ENCODE measurements at places on chromosomes 12 and 14.

GRCh38 chr12:25552681-25553080 is 402 bp downstream of the LMNTD1 start:
- DNase-seq = no peak

GRCh38 chr14:78358591-78358990 is 188.4 kb downstream of the NRXN3 start:
- no peak for DNase-seq

- peak; percentile 80 for DNase-seq
These were observed 186.6 kb upstream of the OTX2 start for GRCh38 chr14:56996721-56997399.

DNA sequence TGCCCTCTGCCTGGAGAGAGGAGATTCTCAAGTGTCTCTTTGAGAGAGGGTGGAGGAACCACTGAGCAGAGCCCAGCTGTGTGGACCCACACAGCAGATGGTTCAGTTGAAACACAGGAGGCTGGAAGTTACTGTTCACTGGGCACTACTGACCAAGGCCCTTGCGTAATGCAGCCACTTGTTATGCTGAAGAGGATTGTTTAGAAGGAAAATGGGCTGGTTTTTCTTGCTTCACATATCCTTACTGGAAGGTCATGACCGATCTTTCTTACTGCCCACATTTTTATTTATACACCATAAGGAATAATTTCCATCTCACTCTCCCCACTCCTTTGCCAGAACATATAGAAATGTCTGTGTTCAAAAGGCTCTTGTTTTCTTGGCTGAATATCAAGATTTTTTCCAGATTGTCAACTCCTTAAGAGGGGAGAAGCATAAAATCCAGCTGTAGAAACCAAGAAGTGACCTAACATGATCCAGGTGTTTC is 375.1 kb upstream of the DDHD1 start:
- no peak for DNase-seq

GRCh38 chr14:60594062-60594461 is 55.2 kb downstream of the SIX1 start:
- DNase-seq = no peak

DNA sequence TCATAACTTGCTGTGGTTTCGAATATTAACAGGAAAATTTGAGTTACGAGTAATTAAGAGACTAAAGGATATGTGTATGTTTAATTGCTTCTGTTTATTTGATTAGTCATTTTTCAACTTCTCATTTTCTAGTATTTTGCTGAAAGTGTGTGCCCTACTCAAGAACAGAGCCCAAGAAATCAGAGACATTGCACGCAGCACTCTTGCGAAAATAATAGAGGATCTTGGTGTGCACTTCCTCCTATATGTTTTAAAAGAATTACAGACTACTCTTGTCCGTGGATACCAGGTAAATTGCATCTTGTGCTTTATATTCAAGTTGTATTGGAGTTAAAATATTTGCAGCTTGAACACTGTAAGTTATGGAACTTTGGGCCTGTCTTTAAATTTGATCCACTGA is 50.8 kb downstream of the ARL1 start:
- no peak for DNase-seq

DNA sequence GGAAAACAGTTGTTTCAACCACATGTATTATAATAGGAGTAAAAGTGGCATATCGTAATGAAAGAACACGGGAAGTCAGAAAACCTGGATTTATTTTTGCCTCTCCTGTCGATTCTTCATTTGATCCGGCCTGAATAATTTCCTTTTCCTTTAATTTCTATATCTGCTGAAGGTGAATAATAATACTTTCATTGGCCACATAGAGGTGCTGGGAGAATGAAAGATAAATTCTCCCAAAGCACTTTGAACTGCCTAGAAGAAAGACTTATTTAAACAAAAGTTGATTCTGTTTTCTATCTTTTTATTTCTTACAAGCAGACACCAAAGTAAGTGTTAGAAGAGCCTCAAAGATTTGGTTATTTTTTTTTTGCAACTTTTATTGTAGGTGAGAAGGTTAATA is 339.1 kb downstream of the RAD51B start:
- no peak for DNase-seq

- no peak for DNase-seq
These were observed 30.8 kb downstream of the KTN1 start for GRCh38 chr14:55610713-55611370.

DNA sequence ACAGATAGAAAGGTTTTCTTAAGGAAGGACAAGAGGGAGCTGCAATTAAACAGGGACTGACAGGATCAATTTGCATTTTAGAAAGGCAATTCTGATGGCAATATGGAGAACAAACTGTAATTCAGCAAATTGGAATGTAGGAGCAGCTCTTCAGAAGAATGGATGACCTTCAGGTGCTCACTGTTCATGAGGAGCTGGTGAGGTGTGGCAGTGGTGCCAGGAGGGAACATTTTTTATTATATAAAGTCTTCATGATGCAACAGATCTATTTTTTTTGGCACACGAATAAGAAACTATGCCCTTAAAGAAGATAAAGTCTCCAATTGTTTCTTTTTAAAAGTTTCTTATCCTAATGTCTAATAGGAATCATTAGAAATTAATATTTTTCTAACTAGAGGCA is 151.7 kb downstream of the SLC38A4 start:
- DNase-seq = no peak

DNA sequence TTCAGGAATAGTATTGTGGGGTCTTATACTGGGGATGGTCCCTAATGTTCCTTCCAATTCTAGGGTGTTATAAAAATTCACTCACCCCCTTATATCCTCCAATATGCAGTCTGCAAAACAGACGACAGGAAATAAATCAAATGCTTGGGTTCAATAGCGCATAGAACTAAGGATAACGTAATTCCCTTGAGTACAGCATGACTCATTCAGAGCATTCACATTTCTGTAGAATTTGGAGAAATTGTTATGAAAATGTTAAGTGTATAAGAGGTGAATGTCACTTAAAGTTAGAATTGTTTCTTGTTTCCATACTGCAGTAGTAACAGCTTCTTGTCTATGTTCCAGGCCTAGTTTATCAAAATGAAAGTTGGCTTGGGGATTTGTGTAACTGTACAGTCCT is 271.4 kb downstream of the RPS29 start:
- DNase-seq = no peak

DNA sequence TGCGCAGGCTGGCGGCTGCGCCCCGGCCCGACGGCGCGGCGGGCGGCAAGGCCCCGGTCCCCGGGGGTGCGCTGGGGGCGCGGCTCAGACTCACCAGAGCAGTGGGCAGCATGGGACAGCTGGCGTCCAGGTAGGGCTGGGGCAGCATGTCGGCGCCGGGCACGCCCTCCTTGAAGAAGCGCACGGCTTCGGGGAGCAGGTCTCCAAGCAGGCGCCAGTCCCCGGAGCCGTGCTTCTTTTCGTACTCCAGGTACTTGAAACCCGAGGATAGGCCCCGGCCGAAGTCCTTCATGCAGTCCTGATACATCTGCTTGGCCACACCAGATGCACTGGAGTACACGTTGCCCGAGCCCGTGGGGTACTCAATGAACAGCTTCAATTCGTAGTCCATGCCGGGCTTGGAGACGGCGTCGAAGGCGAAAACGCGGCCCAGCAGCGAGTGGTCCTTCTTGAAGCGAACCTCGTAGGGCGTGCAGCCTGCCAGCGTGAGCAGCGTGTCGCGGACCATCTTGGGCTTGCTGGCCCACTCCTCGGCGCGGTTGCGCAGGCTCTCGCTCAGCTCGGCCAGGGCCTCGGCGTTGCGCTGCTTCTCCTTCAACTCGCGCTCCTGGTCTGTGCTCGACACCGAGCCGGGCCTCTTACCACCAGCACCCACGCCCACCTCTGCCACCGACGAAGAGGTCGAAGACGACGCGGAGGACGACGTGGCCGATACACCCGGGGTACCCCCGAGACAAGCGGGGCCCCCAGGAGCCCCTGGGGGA is 2.2 kb downstream of the IRF2BPL start:
- DNase-seq = no peak

GRCh38 chr12:32702473-32702872 is 23.4 kb downstream of the DNM1L start:
- no peak for DNase-seq

GRCh38 chr12:24947541-24948419 is 1.1 kb downstream of the BCAT1 start:
- DNase-seq = no peak

DNA sequence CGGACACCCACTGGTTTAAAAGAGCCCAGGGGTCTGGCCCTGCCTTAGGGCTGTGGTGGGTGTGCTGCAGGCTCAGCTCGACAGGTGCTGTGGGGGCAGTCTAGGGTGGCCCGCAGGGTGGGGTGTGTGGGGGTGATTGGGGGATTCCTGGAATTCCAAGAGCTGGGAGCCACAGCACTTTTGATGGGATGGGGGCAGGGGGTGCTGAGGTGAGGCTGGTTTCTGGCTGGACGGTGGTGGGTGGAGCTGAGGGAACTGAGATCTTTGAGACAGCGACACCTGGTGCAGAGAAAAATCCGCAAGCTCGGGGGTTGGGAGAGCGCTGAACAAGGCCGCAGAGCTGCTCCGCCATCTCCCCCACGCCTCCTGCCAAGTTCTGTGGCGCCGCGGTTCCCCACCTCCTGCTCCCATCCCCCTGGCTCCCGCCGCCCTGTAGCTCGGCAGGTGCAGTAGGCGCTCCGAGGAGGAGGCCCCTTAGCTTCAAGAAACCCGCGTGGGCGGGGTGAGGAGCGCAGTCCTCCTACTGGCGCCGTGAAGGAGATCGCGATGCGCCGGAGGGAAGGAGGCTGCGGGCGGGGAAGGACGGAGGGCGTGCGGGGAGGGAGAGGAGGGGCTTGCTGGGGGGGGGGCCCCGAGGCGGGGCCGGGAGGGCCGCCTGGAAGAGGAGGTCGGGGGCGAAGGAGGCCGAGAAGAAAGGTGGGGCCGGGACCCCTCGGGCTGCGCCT is 1.3 kb upstream of the TEDC1 start:
- DNase-seq = peak; percentile 86

- DNase-seq = no peak
These were observed 8.8 kb upstream of the EGLN3 start for GRCh38 chr14:33959692-33960151.

GRCh38 chr14:89811954-89812575 is 142.5 kb downstream of the EFCAB11 start:
- no peak for DNase-seq
